ENCODE measurements at places on chromosomes 16 and 17.
A peak's percentile ranks its signal among the peaks of the same experiment; 100 is the strongest.

DNA sequence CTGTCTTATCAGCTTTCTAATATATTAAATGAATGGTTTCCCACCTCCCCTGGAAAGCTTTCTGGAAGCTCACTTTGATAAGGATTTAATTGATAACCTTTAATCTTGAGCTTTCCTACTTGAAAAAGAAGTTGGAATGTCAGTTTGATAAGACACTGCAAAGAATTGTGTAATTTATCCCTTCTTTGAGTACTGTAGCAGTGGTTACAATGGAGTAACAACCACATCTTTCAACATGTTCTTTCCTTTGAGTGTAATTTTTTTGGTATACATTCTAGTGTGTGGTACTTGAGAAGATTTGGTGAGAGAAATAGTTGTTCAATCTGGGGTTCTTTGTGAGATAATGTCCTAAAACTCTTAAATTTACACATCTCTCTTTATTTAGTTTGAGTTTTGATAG is 43.4 kb downstream of the CPD start:
- no peak for DNase-seq

DNA sequence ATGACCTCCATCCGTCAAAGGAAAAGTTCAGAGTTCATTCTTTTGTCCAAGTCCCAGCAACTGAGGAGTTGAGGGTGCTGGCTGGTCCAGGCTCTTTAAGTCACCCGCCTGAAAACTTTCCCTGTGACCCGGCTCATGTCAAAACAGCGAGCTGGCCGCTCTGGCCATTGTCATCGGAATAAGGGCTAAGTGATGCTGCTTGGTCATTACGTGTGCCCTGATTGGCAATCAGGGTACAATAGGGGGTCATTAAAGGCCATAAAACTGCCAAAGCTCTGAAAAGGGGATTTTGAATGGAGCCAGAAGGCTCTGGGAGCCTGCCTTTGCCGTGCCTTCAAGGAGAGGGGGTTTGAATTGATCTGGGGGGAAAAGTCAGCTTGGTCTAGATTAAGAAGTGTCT is 88.5 kb upstream of the IRX3 start:
- no peak for DNase-seq

DNA sequence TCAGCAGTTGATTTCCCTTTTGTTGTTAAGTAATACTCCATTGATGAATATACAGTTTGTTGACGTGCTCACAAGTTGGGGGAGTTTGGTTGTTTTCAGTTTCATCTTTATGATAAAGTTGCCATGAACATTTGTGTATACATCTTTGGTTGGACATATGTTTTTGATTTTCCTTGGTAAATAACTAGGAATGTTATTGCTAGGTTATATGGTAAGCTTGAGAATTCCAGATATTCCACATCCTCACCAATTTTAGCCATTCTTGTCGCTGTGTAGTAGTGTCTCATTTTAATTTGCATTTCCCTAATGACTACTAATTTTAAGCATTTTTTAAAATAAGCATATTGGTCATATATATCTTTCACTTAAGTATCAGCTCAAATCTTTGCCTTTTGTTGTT is 55.0 kb upstream of the RASL10B start:
- DNase-seq: no peak

GRCh38 chr17:48310748-48311213 is 119.2 kb downstream of the SKAP1 start:
- DNase-seq: no peak

DNA sequence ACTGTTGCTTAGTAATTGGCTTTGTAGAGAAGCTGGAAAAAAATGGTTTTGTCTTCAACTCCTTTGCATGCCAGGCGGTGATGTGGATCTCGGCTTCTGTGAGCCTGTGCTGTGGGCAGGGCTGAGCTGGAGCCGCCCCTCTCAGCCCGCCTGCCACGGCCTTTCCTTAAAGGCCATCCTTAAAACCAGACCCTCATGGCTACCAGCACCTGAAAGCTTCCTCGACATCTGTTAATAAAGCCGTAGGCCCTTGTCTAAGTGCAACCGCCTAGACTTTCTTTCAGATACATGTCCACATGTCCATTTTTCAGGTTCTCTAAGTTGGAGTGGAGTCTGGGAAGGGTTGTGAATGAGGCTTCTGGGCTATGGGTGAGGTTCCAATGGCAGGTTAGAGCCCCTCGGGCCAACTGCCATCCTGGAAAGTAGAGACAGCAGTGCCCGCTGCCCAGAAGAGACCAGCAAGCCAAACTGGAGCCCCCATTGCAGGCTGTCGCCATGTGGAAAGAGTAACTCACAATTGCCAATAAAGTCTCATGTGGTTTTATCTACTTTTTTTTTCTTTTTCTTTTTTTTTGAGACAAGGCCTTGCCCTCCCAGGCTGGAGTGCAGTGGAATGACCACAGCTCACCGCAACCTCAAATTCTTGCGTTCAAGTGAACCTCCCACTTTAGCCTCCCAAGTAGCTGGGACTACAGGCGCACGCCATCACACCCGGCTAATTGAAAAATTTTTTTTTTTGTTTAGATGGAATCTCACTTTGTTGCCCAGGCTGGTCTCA is 6.2 kb upstream of the TMEM235 start:
- DNase-seq: no peak

DNA sequence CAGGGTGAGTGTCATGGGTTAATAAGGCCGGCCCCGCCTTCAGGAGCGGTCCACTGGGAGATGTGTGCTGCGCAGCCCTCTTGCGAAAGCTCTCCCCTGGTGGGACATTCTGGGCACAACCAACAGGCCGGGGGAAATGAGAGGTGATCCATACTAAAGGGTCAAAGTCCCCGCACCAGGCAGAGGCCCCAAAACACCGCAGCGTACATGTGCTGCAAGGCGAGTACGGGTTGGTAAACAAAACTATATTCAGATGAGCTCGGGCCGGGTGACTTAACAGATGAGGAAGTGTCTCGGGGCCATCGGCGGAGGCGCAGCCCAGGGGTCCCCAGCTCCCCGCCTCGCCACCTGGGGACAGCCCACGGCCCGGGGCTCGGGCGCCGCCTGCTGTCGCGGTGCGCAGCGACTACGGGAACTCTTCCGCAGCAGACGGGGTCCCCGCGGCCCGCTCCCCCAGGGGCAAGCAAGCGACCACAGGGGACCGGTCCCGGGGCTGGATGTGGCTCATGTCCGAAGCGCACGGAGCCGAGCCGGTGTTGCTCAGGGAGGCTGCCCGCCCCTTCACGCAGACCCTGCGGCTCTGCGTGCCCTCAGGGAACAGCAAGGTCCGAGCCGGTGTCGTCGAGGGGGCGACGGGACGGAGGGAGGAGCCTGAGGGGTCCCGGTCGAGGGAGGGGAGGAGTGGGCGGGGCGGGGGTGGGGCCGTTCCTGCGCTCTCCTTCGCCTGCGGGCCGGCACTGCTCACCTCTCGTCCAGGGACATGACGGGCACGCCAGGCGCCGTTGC is at the start of gene RAB37:
Gene RAB37, plus strand, starts transcription at position 744 of the 786 bp plus-strand sequence. Its CDS starts 17 bp downstream, at position 761.
- DNase-seq: no peak

GRCh38 chr16:66953462-66954096 is 7.5 kb upstream of the CES3 start:
- no peak for DNase-seq

DNA sequence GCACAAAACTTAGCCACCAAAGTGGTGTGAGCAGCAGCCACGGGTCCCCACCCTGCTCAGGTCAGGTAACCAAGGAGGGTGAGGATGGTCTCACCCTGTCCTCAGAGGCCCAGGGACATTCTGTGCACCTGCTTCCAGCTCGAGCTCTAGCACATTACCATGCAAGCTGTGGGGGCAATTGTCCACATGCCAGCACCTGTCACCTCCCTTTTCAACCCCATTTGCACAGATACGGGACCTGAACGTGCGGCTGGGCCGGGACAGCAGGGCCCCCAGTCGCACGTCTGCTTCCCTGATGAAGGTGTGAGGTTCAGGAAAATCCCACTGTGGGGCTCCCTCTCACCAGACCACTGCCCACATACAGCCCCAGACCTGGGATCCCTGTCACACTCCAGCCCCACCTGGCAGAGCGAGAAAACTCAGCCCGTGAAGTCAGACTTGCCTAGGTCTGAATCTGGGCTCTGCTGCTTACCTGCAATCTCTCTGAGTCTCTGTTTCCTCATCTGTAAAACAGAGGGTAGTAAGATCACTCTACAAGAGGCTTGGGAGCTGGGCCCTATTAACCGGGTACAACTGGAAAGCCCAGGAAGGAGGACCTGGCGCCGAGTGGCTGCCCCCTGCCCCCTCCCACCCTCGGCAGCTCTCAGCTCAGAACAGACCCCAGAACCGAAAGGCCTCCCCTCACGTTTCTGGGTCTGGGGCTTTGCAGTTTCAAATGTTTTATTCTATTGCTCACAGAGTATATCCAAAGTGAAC is 7.9 kb downstream of the WFIKKN2 start:
- DNase-seq: no peak

GRCh38 chr17:27496005-27496404 is 39.8 kb downstream of the KSR1 start:
- DNase-seq: no peak

DNA sequence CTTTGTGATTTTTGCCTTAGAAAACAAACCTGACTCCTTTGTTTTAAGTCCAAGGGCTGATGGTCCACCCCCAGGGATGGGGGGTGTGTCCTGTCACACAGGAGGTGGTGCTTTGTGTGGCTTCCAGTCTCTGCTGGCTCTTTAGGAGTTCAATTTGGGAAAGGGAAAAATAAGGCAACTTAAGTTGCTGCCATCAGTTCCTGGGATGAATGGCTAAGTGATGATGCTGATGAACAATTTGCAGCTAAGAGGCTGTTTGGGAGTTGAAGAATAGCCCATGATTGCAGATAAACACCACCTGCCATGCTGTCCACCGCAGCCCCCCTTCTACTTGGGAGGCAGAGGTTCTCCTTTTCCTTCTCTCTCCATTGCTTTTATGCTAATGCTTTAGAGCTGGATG is 40.2 kb downstream of the ARL4D start:
- no peak for DNase-seq

- no peak for DNase-seq
Measured at GRCh38 chr16:5323284-5324141, 225.9 kb upstream of the EEF2KMT start.

DNA sequence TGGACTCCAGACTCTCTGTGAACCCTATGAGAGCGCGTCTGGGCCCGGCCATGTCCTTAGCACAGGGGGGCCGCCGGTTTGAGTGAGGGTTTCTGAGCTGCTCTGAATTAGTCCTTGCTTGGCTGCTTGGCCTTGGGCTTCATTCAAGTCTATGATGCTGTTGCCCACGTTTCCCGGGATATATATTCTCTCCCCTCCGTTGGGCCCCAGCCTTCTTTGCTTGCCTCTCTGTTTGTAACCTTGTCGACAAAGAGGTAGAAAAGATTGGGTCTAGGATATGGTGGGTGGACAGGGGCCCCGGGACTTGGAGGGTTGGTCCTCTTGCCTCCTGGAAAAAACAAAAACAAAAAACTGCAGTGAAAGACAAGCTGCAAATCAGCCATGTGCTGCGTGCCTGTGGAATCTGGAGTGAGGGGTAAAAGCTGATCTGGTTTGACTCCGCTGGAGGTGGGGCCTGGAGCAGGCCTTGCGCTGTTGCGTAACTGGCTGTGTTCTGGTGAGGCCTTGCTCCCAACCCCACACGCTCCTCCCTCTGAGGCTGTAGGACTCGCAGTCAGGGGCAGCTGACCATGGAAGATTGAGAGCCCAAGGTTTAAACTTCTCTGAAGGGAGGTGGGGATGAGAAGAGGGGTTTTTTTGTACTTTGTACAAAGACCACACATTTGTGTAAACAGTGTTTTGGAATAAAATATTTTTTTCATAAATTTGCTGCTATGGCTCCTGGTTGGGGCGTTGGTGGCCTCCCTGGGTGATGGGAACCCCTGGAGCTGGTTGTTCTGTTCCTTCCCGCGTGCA is 23.1 kb downstream of the STAT5A start:
- DNase-seq: peak; percentile 92

DNA sequence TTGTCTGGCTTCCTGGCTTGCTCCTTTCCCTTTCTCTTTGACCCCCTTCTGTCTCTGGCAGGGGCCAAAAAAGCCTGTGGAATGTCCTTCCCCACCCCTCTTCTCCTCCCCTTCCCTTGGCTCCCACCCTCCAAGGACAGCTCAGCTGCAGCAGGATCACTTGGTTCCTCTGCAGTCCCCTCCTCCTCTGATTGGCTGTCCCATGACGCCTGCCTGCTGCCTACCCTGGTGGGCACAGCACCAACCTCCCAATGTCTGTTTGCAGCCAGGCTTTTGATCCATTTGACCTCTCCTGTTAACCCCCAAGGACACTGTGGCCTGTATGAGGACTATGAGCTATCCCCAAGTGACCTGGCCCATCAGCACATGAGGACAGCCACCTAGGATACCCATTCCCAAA is 14.8 kb upstream of the MTMR4 start:
- no peak for DNase-seq

GRCh38 chr17:76500747-76501017 is 541 bp downstream of the RHBDF2 start:
- no peak for DNase-seq

GRCh38 chr17:41734139-41734948 is at the start of gene HAP1:
HAP1 (minus strand) TSS chr17:41734643; CDS start chr17:41734634, 9 bp downstream.
- DNase-seq: peak; percentile 7

DNA sequence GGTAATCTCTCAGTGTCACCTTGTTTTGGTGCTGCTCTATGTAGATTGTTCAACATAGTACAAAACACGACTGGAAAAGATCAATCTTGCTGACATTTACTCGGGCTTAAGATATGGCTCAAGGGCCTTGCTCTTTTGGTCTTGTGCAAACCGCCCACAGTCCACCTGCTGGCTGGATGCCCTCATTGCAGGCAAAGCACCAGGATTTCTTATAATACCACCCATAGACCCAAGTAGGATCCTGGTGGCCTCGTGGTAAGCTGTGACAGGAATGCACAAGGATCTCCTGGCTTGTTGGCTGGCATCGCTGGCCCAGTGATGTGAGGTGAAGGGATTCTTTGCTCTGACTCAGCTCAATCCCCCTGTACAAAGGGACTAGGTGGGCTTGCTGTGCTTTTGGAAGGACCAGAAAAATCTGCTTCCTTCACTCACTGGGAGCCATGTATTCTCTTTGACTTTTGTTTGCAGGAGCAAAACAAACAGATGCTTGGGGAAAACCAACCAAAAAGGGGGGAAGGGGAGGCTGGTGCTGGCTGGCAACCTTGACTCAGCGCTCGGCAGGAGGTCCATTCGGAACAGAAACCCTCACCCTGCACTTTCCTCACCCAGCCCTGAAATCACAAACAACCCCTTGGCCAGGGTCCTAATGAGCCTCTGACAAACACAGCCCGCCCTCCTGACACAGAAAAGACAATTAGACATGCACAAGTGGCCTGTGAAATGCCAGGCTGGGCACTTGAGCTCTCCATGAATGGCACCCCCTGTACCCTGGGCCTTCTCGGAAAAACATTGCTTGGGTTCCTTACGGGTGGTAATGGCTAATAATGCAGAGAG is 36.6 kb upstream of the MED9 start:
- no peak for DNase-seq

DNA sequence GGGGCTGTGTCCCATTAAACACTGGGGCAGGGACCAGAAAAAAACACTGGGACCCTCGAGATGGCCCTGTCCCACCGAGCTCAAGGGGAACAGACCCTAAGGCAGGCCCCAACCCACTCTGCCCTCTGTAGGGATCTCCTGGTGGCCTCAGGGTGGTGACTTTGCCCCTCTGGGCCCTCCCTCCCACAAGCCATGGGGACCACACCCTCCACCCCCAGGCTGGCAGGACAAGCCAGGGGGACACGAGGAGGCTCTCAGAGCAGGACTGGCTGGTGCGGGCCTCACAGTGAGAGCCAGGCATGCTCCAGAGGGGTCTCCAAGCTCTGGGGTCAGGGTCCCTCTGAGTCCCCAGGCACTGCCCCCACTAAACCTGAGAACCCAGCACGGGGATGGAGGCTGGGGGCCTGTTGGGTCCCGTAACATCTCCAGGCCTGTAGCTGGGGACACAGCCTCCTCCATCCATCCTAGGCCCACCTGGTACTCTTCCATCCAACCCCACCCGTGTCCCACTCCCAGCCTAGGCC is 14.5 kb upstream of the SRRM2 start:
- DNase-seq: no peak
